Stimulated activated CD8-positive, alpha-beta memory T cell treated with anti-CD3 and anti-CD28 coated beads, Interleukin-7, amount 100 ng/mL, for 1 hour (primary cell): ENCODE measurements at places on chromosomes 4 and X.

GRCh38 chr4:73315091-73315490, 56.5 kb upstream of the ANKRD17 start:
- DNase-seq, result no peak

- no peak for DNase-seq
Measured at GRCh38 chr4:128307123-128307571, 19.5 kb upstream of the PGRMC2 start.

GRCh38 chr4:62130230-62130629, 930.1 kb downstream of the ADGRL3 start:
- no peak for DNase-seq

DNA sequence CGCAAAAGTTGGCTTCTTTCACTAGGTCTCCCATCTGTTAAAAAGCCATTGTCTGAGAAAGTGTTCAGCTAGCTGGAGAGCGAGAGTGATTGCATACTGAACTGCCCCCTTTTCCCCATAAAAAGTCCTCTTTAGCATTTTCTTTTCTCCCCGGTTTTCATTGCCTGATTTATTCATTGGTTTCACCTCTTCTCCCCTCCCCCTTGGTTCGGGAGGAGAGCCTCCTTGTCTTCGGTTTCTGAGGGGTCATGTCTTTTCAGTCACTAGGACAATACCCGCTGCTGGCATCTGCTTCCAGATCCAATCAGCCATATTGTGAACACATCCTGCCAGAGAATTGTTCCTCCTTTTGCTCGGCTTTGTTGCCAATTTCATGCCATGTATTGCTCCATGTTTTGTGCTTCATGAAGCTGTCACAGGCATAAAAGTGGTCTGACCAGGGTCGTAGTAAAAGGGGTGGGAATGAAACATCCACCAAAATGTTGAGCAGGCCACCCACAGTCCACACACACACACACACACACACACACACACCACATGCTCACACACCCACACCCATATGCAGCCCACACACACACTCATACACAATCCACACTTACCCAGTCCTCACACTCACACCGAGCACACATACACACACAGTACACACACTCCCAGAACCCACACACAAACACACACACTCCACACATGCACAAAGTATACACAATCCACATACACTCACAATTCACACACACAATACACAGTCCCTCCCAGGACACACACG, 136.0 kb downstream of the NKX6-1 start:
- DNase-seq, result no peak

GRCh38 chr4:81217779-81218178, 2.8 kb upstream of the PRKG2 start:
- no peak for DNase-seq

DNA sequence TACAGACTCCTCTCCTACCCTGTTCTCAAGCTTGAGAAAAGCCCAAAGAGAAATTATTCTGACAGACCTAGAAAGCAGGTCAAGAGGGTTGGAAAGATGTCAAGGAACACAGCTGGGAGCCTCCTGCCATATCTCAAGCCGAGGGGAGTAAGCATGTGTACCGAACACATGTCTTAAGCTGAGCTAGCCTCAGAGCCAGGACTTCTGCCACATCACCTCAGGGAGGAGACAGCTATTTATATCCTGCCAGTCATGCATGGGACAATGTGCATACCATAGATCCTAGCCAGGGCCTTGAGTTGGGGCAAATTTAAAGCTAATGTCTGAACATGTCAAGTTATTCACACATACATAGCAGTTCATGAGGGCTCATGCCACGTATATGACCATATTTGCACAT, 11.8 kb downstream of the TMEM31 start:
- no peak for DNase-seq

DNA sequence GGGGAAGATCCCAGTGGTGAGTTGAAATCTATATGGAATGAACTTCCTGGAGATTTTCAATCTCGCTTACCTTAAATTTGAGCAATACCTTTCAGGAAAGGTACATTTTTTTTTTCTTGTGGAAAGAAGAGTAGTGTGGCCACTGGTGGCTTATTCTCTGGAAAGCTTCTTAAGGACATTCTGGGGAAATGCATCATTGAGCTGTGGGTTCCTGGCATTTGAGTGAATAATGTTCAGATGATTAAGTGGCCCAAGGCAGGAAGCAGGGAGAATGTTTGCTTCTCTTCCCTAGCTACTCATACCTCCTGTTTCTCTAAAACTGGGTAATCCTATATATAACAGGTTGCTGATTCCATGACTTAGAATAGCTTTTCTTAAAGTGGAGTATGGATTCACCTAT, 31.8 kb downstream of the STAG2 start:
- DNase-seq, result no peak

- no peak for DNase-seq
Measured at GRCh38 chr4:157776930-157777528, 395.8 kb downstream of the GASK1B start.

- DNase-seq, result no peak
Measured at GRCh38 chr4:10034612-10035104, 13.4 kb upstream of the SLC2A9 start.

DNA sequence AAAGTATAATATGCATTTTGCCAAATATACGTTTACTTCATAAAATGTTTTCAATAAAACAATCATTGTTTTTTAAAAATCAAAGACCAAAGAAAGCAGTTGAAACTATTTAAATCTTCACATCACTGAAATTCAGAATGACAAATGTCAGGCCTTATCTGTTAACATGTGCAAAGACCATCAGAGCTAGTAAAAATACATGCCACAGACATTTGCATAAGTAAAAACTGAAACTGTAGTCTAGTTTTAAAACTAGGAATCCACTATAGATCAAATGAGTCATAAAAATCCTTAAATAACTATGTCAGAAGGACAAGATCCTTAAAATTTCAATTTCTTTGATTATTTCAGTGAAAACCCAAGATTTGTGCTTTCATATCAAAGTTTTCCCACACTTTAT, 24.8 kb downstream of the KLHL15 start:
- no peak for DNase-seq

GRCh38 chr4:183960046-183960420, 54.9 kb downstream of the STOX2 start:
- DNase-seq, result no peak

DNA sequence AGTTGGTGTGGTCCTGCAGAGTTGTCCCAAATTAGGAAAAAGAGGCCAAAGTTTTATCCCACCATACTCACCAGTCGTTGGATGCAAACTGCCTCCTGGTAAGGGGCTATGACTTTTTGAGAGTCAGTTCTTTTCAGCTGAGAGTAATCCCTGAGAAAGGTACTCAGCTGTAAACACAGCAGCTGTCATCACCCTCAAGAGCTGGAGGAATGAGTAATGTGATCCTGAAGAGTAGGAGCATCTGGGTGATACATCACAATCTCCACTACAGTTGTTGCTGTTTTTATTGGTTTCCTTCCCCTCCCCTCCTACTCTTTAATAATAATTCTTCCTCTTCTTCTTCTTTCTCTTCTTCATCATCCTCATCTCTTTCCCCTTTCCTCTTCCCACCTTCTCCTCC, 5.7 kb downstream of the MAGEE1 start:
- no peak for DNase-seq

DNA sequence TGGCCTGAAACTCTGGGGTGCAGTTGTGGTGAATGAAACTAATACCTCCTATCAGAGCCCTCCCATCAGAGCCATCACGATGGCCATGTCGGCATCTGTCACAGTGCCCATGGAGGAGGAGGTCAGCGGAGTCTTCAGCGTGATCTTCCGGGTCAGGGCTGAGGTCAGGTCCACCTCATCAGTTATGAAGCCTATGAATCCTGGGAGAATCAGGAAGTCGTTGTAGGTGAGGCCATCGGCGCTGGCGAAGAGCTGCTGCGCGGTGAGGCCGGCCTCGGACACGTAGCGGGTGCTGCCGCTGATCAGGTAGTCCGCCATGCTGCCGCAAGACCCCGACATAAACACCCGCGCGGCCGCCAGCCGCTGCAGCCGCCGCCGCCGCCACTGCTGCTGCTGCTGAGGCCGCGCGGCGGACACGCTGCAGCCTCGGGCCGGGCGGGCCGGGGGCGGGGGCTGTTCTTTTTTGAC, 376.7 kb upstream of the MAOA start:
- no peak for DNase-seq

DNA sequence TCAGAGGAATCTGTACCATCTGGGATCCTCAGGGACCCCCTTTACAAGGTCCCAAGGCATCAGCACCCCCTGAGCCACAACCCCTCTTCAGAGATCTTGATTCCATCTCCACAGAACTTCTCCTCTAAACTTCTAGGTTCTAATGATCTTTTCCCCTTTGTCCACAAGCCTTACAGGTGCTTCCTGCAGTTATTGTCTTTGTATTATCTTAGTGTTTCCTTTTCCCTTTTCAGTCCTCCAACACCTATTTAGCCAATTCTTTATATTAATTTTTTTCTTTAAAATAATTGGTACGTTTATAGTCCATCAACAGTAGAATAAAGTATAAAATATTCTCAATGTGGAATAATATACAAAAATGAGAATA, 35.2 kb upstream of the FAM241A start:
- DNase-seq, result no peak

DNA sequence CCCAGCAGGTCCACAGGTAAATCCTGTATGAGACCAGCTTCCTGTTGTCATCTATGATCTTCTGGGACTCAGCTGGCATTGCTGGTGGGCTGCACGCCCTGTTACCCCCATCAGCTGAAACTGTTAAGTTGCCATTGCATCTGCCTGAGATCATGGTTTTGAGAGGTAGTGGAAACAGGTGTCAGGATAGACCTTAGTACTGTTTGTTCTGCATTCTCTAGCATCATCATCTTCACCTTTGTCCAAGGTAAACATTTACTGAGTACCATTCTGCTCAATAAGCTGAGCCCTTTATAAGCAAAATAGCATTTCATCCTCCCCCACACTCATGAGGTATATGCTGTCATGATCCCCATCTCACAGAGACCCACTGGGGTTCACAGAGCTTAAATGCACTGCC, 42.9 kb upstream of the PROM1 start:
- DNase-seq, result no peak

DNA sequence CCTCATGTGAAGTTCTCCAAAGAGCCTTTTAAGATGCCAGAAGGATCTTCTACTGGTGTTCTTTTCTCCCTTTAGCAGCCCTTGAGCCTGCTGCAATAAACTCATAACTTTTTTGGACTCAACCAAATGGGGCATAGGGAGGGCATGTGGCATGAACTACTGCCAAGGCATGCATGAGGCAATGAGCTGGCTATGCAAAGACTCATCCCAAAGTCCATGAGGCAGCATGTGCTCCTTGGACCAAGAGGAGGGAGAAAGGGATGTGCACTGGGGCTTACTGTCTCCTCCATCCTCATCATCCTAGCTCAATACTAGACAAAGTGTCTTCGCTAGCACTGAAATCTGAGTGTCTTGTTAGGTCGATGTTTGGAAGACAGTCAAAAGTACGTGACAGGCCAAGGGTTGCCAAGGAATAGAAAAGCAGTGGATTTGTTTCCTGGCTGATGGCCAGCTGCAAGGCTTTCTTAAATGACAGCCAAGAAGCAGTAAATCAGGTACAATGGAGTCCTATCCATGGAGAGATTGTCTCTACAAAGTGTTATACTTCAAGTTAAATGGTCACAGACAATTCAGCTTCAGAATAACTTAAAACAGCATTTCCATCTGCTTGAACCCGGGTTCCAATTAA, 44.5 kb upstream of the ATXN3L start:
- DNase-seq, result no peak

- no peak for DNase-seq
Measured at GRCh38 chr4:33054161-33054560, 2334.0 kb downstream of the PCDH7 start.

DNA sequence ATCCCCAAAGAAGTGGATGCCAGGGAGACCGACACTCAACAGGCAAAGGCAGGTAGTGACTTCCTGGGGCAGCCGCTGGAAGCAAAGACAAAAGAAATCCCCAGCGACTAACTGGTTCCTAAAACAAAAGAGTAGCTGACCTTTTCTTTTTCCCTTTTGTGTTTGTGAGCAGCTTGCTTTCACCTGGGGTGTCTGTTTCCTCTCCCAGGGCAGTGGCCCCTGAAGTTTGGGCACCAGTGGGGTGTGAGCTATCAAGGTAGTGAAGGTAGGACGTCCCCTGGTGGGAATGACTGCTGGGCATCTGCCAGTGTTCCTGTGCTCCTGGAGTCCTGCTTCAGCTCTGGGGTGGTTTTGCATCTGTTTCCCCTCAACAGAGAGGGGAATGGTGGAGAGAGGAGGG, 41.6 kb upstream of the STIM2 start:
- DNase-seq, result no peak

- DNase-seq, result no peak
Measured at GRCh38 chr4:122930862-122931261, 8.5 kb upstream of the NUDT6 start.

GRCh38 chrX:112614640-112615039, 65.1 kb downstream of the LHFPL1 start:
- no peak for DNase-seq

GRCh38 chrX:48833542-48834138, 1.8 kb downstream of the PCSK1N start:
- DNase-seq, result no peak

DNA sequence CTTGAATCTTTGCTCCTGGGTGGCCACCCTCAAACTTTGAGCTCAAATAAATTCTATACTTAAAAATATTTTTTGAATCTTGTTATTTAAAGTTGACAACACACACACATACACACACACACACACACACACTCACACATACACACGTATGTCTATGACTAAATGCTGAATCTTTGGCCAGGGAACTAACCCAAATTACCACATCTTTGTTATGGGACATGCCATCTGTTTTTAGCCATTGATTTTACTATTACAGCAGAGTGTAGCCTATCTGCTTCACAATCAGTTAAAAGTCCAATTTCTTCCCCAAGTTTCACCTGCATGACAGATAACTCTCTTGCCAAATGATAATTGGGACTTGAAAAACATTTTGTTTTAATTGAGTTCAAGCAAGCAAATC, 45.0 kb upstream of the USP46 start:
- no peak for DNase-seq

- no peak for DNase-seq
Measured at GRCh38 chr4:46249516-46249915, 125.7 kb upstream of the GABRG1 start.

GRCh38 chr4:47842985-47843384, 5.1 kb upstream of the CORIN start:
- DNase-seq, result no peak

GRCh38 chr4:109816082-109816442, 500 bp downstream of the GAR1 start:
- DNase-seq, result peak; percentile 19

DNA sequence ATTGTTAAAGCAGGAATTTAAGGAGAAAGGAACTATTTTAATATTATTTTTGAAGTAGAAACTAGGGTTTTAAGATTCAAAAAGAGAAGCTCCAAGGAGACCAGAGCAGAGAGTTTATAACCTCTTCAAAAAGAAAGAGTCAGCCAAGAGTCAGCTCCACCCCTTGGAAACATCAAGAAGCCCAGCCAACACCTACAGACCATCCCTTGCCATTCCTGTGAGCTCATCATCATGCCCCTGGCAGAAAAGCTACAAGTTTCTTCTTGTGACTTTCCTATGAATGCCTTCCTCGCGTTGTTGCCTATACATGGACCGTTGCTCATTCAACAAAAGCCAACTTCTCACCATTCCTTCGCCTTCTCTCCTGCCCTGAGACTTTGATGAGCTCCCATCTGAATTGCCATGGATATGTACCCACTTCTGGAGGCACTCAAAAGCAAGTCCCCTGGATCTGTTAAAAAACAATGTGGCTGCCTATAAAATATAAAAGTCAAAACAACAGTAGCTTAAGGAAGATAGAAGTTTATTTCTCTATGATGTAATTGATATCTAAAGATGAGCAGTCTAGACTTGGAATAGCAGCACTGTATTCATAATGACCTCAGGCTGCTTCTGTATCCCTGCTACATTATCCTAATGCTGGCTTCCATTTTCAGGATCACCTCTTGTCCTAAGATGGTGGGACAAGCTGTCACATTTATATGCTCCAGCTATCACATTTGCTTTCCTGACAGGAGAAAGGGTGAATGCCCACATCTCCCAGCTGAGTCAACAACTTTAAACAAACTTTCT, 20.3 kb downstream of the PLRG1 start:
- DNase-seq, result no peak
